ENCODE measurements at places on chromosomes 1 and 21.

DNA sequence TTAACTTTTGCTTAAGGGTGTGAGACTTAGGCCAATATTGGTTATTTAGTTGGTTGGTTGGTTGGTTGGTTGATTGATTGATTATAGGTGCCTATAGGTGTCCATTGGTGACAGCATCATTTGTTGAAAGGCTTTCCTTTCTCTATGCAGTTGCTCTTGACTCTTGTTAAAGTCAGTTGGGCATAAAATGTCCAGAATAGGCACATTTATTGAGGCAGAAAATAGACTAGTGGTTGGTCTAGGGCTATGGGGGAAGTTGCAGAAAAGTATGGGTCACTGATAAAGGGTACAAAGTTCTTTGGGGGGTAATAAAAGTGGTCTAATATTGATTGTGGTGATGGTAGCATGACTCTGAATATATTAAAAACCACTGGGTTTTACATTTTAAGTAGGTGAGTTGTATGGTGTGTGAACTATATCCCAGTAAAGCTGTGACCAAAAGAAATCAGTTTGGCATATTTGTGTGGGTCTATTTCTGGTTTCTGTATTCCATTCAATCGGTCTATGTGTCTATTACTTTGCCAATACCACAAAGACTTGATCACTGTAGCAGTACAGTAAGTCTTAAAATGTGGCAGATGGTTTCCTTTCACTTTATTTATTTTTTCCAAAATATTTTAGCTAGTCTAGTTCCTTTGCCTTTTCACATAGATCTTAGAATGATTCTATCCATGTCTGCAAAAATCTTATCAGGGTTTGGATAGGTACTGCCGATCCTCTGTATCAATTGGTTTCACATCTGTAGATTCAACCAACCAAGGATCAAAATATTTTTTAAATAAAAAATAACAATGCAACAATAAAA lies 63.0 kb downstream of the ATP1A1 start:
- no peak for DNase-seq

GRCh38 chr1:198495631-198496030 lies 44.8 kb downstream of the ATP6V1G3 start:
- DNase-seq = no peak

- no peak for DNase-seq
Measured at GRCh38 chr21:31374395-31374794, 30.3 kb upstream of the TIAM1 start.

DNA sequence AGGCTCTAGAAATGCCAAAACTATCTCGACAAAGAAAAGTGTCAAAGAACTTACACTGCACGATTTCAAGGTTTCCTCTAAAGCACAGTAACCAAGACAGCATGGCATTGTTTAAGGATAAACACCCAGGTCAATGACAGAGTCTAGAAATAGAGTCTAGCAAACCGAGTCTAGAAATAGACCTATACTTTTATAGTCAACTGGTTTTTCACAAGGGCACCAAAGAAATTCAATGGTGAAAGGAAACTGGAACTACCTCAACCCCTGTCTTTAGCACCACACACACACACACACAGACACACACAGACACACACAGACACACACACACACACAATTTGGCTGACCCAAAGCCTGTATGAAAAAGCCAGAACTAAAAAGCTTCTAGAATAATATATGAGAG lies 67.1 kb upstream of the PGBD5 start:
- no peak for DNase-seq

GRCh38 chr1:226979517-226980121 lies 39.5 kb downstream of the COQ8A start:
- no peak for DNase-seq

- no peak for DNase-seq
Measured at GRCh38 chr1:58409336-58409735, 137.2 kb downstream of the OMA1 start.

DNA sequence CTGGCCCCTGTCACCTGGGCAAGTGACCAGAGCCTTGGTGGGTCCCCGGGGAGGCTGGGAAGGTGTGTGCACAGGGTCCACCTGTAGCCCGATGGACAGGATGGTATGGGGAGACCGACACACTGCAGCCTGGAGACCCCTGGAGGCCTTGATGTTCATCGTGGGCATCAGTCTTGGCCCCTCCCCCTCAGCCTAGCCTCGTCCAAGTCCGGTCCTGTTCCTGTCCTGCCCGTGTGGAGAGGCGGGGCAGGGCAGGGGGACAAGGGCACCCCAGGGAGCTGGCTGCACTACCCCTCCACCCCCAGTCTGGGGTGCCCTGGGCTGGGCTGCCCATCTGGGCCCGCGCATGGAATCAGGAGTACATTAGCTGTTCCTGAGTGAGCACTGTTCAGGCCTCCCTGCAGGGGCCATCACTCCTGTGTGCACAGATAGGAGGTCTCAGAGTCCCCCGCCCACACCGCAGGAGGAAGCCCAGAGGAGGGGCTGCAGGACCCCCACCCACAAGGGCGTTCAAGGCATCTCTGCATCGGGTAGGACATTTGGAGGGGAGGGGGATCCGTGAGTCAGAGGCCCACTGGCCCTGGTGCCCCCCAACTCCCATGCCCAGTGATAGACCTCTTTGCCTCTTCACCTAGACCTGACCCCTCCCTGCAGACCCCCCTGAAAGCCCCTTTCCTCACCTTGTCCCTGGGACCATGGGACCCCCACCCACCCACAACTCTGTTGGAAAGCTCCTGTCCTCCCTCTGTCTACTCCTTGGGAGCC lies 63.2 kb downstream of the WNT9A start:
- DNase-seq = no peak

GRCh38 chr1:22628698-22629444 lies 7.6 kb upstream of the C1QA start:
- no peak for DNase-seq

- no peak for DNase-seq
Measured at GRCh38 chr1:42006836-42007235, 88.1 kb upstream of the HIVEP3 start.

- DNase-seq = no peak
Measured at GRCh38 chr1:97384294-97384968, 536.4 kb downstream of the DPYD start.

GRCh38 chr1:87942165-87942564 lies 613.5 kb downstream of the LMO4 start:
- DNase-seq = no peak

GRCh38 chr1:152502496-152503180 lies 8.0 kb upstream of the LCE5A start:
- DNase-seq = no peak

GRCh38 chr1:94528299-94528698 lies 13.3 kb downstream of the F3 start:
- DNase-seq = no peak

DNA sequence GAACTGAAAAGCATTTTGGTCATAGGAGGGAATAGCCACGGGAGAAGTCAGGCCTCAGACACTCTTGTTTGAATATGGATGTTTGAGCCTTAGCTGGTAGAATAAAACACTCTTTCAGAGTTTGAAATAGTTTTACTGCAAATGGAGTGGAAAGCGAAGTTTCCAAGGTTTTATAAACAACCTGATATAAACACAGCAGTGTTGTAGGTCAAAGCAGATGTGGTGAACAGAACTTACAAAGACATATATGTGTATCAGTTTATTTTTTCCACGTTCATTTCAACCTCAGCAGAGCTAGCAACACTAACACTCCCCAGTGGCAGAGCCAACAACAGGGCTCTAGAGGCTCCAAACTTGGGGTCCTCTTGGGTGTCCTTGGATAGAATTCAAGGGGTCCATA lies 89.9 kb downstream of the WLS start:
- no peak for DNase-seq

DNA sequence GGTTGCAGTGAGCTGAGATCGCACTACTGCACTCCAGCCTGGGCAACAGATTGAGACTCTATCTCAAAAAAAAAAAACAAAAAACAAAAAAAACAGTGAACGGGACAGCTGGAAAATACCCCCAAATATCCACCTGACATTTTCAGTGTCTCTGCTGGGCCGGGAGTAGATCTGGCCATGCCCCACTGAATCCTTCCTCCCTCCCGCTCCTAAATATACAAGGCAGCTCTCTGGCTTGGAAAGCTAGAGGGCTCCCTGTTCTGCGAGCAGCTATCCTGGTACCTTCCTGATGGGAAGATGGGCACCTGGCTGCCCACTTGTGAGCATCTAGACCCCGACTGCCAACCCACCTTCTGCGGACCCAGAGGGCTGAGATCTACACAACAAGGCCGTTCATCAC lies 21.4 kb downstream of the SPSB1 start:
- DNase-seq = no peak

Data from stimulated activated naive CD8-positive, alpha-beta T cell treated with anti-CD3 and anti-CD28 coated beads, Interleukin-15, Interleukin-2, amounts not matched to agents 100 U/mL and 50 U/mL, for 24 hours (primary cell).